ENCODE measurements at places on chromosomes 3 and 15. TPM values are rescaled to one million over a fixed set of nuclear protein-coding genes. Genes with fewer than 3 reads are reported as not detected.

- H3K27ac ChIP-seq: no peak overlapping the region
- no peak overlapping the region for H3K4me3 ChIP-seq
- DNase-seq: no peak
- H3K27me3 ChIP-seq: peaks cover 1% of the 10 kb centered on the region
- no peaks in the 10 kb centered on the region for H3K4me1 ChIP-seq
Measured at GRCh38 chr3:42853739-42854302, 21.9 kb downstream of the CYP8B1 start.

GRCh38 chr15:99409097-99409473 lies 156.7 kb upstream of the MEF2A start:
- H3K27ac ChIP-seq: no peak overlapping the region
- H3K27me3 ChIP-seq: no peaks in the 10 kb centered on the region
- no peaks in the 10 kb centered on the region for H3K36me3 ChIP-seq
- H3K4me3 ChIP-seq: no peak overlapping the region
- no peaks in the 10 kb centered on the region for H3K4me1 ChIP-seq

DNA sequence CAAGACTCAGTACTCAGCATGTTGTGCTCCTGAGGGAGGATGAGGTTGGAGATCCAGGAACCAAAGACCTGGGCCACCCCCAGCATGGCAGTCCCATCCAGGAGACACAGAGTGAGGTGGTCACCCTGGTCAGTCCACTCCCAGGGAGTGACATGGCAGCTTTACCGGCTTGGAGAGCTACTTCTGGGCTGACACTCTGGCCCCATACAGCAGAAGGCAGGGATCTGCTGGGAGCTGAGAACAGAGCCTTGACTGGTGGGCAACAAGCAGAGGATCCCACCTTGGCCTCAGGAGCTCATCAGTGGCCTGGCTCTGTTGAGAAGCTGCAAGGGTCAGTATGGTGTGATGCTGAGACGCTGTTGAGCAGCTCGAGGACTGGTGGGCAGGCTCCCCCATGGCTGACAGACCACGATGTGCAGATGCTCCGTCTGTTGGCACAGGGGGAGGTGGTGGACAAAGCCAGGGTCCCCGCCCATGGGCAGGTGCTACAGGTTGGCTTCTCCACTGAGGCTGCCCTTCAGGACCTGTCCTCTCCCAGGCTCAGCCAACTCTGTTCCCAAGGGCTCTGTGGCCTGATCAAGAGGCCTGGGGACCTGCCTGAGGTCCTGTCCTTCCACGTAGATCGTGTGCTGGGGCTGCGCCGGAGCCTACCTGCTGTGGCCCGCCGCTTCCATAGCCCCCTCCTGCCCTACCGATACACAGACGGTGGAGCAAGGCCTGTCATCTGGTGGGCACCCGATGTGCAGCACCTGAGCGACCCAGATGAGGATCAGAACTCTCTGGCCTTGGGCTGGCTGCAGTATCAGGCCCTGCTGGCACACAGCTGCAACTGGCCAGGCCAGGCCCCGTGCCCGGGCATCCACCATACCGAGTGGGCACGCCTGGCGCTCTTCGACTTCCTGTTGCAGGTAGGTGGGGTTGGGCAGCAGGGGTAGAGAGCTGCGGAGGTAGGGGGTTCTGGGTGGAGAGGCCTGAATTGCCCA lies 53.8 kb downstream of the GASK1A start:
- DNase-seq: no peak
- H3K27me3 ChIP-seq: no peaks in the 10 kb centered on the region
- H3K4me3 ChIP-seq: no peak overlapping the region
- no peaks in the 10 kb centered on the region for H3K36me3 ChIP-seq

- no peak for DNase-seq
- no peak overlapping the region for H3K4me3 ChIP-seq
- H3K4me1 ChIP-seq: no peaks in the 10 kb centered on the region
- no peaks in the 10 kb centered on the region for H3K36me3 ChIP-seq
Measured at GRCh38 chr15:91469632-91470567, 369.8 kb downstream of the SV2B start.

GRCh38 chr15:73751511-73751898 lies 1.6 kb downstream of the INSYN1 start:
- no peak overlapping the region for H3K27ac ChIP-seq
- no peak overlapping the region for H3K4me3 ChIP-seq
- peaks cover 24% of the 10 kb centered on the region for H3K27me3 ChIP-seq
- H3K4me1 ChIP-seq: no peaks in the 10 kb centered on the region

Gene SLC12A1
- not detected for total RNA-seq

Gene ARHGEF26
- total RNA-seq: 2.9 TPM

DNA sequence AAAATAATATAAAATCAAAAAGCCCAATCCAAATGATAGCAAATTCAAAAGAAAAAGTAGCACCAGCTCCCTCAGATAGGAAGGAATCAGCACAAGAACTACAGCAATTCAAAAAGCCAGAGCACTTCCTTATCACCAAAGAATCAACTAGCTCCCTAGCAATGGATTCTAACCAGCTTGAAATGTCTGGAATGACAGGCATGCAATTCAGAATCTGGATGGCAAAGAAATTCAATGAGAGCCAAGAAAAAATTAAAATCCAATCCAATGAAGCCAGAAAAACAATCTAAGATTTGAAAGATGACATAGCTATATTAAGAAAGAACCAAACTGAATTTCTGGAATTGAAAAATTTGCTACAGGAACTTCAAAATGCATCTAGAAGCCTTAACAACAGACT lies 1334.4 kb upstream of the ALCAM start:
- DNase-seq: no peak
- no peaks in the 10 kb centered on the region for H3K27me3 ChIP-seq
- H3K27ac ChIP-seq: no peak overlapping the region
- H3K4me1 ChIP-seq: no peaks in the 10 kb centered on the region
- H3K36me3 ChIP-seq: no peaks in the 10 kb centered on the region
- H3K4me3 ChIP-seq: no peak overlapping the region

Gene SLC28A2
- total RNA-seq: not detected

Gene SLC28A1
- not detected for total RNA-seq

DNA sequence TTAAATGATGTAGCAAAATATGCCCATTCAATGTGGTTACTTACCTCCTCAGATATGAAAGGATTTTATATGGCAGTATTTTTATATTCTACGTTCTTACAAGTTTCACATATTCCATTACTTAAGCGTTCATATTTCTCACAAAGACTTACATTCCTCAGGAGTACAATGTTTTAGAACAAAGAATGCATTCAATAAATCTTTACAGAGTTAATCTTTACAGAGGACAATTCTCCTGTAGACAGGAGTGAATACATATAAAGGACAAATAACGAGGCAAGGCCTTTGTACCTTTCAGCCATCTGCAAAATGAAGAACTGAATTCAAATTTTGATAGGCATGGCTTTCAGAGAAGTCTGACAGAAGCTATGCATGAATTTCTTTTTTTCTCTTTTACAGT lies 1.9 kb downstream of the ZNF80 start:
- no peak overlapping the region for H3K4me3 ChIP-seq
- no peaks in the 10 kb centered on the region for H3K4me1 ChIP-seq
- H3K27me3 ChIP-seq: no peaks in the 10 kb centered on the region
- no peaks in the 10 kb centered on the region for H3K36me3 ChIP-seq

Measured in endothelial cell of umbilical vein (primary cell).